Karpas-422 (cell line): ENCODE measurements at places on chromosomes 2 and 18.

- no peak for DNase-seq
Observed at GRCh38 chr2:171260471-171261424, 100.1 kb upstream of the TLK1 start.

DNA sequence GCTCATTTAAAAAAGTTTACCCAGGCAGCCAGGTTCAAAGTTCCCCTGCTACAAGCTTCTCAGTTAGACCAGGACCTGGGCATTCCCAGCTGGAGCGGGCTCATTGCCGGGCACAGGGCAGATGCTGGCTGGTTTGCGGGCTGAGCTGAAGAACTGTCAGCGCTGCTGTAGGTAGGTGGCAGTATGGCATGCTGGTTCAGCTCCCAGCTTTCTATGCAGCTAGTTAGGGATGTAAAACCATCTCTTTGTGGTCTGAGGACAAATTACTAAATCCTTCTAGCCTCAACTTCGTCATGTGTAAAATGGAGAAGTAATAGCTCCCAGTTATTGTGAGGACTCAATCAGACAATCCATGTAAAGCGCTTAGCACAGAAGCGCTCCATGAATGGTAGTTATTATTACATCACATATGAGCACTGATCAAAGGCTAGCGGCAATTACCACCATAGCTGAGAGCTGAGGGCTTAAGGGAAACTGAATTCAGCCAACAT is 2.4 kb upstream of the LDLRAD4 start:
- DNase-seq, result peak; percentile 74

- no peak for DNase-seq
Observed at GRCh38 chr18:61955644-61956043, 62.8 kb upstream of the RNF152 start.

DNA sequence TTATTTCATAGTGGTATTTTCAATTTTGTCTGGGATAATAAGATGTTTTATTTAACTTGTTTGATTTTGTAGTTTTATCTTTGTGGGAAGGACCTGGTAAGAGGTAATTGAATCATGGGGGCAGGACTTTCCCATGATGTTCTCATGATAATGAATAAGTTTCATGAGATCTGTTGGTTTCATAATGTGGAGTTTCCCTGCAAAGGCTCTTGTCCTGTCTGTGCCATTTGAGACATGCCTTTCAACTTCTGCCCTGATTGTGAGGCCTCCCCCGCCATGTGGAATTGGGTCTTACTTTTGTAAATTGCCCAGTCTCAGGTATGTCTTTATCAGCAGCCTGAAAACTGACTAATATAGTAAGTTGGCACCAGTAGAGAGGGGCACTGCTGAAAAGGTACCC is 77.8 kb upstream of the ARHGAP15 start:
- no peak for DNase-seq

GRCh38 chr2:46770622-46771021 is 145.0 kb downstream of the MCFD2 start:
- DNase-seq, result no peak

- no peak for DNase-seq
Observed at GRCh38 chr2:151518802-151519201, 109.1 kb downstream of the RIF1 start.

DNA sequence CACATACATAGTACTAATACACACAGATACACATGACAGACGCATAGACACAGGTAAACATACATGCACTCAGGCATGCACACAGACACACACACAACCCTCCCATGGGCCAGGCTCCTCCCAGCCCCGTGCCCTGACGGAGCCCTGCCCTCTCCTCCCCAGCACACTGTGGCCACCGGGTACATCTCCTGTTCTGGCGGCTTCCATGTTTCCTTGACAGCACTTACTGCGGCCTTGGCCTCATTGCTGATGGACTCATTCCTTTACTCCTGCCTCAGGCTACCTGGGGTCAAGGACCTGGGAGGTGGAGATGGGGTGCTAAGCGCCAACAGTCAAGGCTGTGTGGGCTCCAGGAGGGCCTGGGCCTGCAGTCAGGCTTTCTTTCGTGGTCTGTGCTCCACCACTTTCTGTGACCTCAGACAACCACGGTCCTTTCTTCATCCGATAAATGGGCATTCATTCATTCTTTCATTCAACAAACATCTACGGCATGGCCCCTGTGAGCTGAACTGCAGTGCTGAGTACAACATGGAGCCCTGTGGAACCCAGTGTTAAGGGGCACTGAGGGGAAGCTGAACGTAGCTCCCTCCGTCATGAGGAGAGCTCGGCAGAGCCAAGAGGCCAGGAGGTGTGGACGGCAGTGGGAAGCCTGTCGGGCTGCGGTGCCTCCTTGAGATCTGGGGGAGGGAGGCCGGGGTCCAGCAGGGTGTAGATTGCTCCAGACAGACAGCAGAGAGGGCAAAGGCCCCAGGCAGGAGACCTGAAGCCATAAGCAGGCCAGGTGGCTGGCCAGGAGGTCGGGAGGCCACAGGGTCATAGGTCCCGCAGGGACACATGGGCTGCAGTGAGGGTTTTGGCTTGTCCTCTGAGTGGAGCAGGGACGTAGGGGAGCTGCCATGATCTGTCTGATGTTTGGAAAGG is 190.4 kb upstream of the HDAC4 start:
- no peak for DNase-seq

- no peak for DNase-seq
Observed at GRCh38 chr18:7512348-7512747, 54.8 kb upstream of the PTPRM start.

DNA sequence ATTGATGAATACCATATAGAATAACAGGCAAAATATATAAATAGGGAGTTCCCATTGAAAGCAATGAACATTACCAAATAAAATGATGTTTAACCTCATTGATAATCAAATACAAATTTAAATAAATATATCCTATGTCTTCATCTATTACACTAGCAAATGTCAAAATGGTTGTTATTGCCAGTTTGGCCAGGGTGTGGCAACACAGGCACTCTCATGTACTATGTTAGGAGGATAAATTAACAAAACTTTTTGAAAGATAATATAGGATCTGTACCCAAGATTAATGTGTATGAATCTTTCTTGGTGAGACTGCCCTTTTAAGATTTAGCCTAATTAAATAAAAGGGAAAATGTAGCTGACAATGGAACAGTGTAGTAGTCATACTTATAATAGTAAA is 659.3 kb downstream of the ERBB4 start:
- no peak for DNase-seq

GRCh38 chr2:74497777-74498499 is 1.5 kb downstream of the LBX2 start:
- DNase-seq, result no peak

DNA sequence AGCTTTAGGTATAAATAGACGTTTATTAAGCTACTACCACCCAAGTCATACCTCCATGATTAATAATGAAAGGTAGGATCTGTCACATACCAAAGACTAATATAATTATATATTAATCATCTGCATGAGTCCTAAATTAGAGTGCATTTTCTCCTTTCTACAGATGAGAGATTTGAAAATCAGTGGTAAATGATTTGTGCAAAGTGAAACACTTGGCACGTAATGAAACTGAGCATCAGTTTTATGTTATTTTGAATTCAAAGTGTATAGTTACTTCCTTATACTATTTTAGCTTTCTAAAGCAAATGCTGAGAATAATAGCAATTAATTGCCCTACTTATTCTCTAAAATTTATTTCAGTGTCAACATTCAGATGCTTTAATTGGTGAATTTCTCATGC is 615.3 kb downstream of the TRIB2 start:
- no peak for DNase-seq

DNA sequence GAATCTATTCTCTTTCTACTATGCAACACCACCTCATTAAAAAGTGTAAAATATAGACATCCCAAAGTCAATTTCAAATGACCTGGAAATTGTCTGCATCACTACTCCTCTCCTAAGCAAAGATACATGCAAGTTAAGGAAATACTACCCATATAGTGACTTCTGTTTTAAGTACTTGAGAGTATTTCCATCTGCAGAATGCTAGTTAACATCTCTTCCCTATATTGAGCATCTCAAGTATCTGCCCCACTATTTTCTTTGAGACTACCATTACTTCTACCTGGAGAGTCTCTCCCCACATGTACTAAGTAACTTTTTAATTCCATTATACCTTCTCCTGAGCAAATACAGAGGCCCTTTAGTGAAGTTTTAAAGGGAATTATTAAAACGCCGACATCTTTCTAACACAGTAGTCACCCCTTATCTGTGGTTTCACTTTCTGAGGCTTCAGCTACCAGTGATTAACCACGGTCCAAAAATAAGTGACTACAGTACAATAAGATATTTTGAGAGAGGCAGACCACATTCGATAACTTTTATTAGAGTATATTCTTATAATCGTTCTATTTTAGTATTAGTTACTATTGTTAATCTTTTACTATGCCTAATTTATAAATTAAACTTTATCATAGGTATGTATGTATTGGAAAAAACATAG is 21.8 kb downstream of the CWC22 start:
- DNase-seq, result no peak

GRCh38 chr2:110875384-110875725 is 143.0 kb downstream of the ACOXL start:
- DNase-seq, result no peak

DNA sequence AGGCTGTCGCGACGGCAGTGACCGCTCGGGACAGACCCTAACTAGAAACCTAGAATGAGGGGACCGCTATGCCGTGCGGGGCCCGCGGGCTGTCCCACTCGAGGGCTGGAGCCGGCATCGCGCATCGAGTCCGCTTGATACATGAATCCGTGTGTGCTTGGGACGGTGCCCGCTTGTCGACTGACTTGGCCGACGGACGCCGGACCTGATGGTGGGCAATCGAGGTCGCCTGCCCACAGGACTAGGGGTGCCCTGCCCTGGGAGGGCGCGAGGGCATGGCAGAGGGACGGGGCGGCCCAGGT is 749 bp upstream of the PTMA start:
- DNase-seq, result no peak

DNA sequence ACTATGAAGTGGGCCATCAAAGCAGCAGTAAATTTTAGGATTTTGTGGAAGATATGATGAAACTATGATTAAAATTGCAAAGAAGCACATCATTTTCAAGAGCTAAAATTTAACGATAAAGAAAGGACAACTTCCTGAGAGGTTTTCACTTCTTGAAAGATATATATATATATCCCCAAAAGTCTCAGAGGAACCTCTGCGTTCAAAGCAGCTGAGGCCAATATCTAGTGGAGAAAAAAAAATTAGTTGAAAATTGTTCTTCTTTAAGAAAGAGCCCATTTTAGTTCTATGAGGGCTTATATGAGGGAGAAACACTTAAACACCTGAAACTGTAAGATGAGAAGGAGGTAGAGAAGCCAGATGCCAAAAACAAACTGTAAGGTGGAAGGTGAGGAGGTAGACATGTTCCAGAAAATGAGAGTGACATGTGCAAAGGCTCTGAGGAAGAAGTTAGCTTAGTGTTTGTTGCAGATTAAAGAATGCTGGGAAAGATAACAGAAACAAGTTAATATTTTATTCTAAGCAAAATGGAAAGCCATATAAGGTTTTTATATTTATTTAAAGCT is 72.9 kb upstream of the VRK2 start:
- DNase-seq, result peak; percentile 48

DNA sequence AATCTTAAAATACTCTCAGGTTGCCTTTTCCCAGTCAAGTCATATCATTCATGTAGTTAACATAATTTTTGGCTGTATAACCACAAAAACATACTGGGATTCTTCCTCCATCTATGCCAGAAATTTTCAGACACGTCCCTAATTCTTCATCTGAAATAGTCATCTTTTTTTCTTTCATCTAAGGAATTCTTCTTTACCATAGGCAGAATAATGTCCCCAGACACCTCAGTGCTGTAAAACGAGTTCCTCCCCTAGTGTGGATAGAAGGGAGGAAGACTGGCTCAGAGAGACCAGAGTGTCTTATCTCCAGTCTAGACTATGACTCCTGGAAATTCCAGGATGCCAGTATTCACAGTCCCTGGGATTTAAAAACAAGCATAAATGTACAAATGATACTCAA is 127.8 kb downstream of the MREG start:
- DNase-seq, result no peak

GRCh38 chr2:127398239-127398590 is 10.4 kb upstream of the MAP3K2 start:
- DNase-seq, result no peak

DNA sequence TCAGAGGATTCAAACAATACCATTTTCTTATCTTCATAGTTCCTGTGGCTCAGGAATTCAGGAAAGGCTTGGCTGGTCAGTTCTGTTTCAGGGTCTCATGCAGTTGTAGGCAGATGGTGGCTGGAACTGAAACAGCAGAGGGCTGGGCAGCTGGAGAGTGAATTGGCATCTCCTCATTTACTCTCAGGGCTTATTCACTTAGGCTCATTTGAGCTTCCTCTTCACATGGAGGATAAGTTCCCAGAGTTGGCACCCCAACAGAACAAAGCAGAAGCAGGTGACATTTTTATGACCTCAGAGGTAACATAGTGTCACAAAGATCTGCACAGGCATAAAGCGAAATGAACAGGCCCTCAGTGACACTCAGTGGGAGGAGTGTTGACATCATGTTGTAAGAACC is 66.1 kb downstream of the RBBP8 start:
- no peak for DNase-seq

DNA sequence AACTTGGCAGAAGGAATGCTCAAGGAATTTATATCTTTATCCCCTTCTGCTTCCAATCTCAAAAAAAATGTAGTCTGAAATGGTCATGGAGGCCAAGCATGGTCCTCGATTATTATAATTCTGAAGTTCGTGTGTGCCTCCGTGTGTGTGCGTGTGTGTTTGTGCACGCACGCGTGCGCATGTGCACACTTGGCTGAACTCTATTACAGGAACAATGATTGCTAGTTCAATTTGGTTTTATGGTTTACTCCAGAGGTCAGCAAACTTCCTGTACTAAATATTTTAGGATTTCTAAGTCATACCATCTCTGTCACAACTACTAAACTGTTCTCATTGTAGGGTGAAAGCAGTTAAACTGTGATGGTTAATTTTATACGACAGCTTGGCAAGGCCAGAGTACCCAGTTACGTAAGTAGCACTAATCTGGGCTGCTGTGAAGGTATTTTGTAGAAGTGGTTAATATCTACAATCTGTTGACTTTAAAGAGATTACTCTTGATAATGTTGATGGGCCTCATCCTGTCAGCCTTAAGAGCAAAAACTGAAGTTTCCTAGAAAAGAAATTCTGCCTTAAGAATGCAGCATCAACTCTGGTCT is 5.8 kb upstream of the MARCHF7 start:
- DNase-seq, result no peak

DNA sequence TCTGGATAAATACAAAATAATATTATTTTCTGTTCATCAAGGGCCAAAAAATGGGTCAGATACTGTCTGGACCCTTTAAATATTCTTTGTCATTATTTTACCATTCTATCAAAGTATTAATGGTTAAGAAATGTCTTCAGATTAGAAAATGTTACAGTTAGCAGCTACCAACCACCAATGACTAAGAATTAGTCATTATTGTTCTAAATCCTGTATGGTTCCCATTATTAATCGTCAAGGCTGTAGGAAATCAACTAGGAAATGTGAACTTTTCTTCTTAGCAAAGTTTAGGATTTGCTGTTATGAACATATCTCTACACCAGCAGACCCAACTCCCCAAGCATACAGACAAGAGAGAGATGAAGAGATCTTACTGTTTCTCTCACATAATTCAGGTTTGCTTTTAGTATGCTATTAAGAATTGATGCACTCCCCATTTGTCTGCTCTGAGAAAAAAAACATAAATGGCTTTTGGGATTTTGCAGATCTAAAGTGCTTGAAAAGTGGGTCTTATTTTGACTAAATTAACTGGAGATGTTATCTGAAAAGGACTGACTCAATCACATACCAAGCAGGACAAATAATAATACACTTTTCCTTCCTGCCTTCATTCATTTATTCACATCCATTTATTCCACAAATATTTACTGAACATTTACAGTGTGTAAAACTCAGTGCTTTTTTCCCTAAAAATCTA is 147.7 kb downstream of the PPP1R1C start:
- no peak for DNase-seq

- DNase-seq, result peak; percentile 89
Observed at GRCh38 chr2:161250864-161251436, 57.3 kb upstream of the PSMD14 start.
